Activated CD8-positive, alpha-beta memory T cell treated with anti-CD3 and anti-CD28 coated beads, Interleukin-2, amount 50 U/mL, for 48 hours (primary cell): ENCODE measurements at places on chromosomes 4 and X.

DNA sequence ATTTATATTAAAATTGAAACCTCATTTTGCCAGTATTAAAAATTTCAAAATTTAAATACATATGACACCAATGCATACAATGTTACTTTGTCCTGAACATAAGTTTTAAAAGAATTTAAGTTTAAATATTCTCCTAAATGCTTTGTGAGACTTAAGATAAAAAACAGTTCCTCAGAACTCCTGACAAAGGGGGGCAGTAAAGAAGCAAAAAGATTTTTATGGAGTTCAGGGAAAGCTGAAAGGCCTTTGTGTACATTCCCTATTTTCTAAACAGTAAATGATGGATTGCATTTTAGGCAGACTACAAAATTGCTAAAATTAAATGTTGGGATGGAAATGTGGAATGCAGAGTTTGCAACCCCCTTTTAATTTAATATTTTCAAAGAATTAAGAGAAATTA, 81.7 kb downstream of the SNCA start:
- DNase-seq, result no peak

GRCh38 chr4:77801260-77801608, 17.9 kb downstream of the CNOT6L start:
- DNase-seq, result no peak

DNA sequence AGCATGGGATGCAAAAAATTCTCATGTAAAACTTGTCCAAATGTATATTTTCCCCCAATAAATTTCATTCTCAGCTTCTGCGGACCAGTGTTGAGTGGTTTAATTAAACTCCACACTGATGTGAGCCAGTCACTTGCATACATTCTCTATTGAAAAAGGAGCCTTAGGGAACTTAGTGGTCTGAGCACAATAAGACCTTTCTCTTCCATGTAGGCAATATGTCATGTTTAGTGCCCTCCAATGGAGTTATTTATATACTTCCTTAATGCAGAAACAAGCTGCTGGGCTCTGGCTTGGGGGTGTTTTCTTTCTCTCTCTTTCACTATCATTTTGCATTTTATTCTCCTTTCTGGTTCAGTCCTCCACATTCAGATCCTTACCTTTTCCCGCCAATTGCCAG, 196.9 kb downstream of the ANAPC10 start:
- DNase-seq, result no peak

DNA sequence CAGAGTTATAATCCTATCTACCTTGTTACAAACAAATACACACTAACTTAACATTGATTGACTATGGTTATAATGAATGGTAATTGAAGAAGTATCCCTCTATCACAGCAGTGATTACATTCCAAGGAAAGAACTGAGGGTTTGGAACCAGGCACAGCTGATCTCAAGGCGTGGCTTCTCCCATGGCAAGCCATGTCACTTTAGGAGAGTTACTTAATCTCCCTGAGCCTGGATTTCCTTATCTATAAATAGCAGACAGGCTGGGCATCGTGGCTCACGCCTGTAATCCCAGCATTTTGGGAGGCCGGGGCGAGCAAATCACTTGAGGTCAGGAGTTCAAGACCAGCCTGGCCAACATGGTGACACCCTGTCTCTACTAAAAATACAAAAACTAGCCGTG, 25.6 kb downstream of the SORBS2 start:
- DNase-seq, result no peak

GRCh38 chr4:17195461-17196275, 297.2 kb upstream of the LDB2 start:
- no peak for DNase-seq

- no peak for DNase-seq
Observed at GRCh38 chrX:8897259-8897658, 96.1 kb upstream of the FAM9A start.

- no peak for DNase-seq
Observed at GRCh38 chrX:53195401-53195800, 29.6 kb downstream of the KDM5C start.

DNA sequence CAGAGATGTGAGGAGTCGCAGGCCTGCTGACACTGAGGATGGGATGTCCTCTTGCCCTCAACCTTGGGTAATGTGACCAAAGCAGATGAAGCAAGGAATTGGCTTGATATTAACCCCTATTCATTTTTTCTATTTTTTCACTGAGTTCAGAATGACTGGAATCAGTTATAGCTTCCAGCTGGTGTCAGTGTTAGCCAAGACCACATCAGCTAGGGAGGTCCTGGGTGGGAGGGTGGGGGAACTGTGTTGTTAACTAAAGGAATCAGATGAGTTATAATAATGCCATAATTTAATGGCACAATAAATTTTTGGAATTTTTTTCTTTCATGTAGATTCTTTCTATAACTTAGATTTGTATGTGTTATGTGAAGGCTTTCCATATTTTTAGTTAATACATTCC, 91.9 kb downstream of the EGF start:
- DNase-seq, result no peak

GRCh38 chrX:133965321-133965720, 20.1 kb downstream of the GPC3 start:
- no peak for DNase-seq

- no peak for DNase-seq
Observed at GRCh38 chrX:150655788-150656187, 37.4 kb upstream of the MTMR1 start.

- DNase-seq, result no peak
Observed at GRCh38 chr4:170008371-170008770, 17.8 kb downstream of the MFAP3L start.

GRCh38 chr4:6252051-6252450, 17.6 kb upstream of the WFS1 start:
- no peak for DNase-seq

DNA sequence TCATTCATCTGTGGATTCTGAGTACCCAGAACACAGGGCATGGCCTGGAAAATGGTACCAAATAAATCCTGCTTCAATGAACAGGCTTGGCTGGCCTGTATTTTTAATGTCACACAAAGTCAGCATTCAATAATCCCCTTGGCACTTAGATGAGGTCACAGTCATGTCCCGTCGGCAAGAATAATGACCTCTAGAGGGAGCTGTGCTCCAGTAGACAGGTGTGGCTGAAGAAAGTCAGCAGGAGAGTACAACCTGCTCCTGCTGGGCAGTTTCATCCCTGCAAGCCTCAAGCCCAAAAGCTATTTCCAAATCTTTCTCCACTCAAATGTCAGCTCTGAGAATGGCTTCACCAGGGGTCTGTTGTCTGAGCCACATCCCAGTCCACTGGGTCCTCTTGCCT, 404.0 kb upstream of the F9 start:
- DNase-seq, result no peak

DNA sequence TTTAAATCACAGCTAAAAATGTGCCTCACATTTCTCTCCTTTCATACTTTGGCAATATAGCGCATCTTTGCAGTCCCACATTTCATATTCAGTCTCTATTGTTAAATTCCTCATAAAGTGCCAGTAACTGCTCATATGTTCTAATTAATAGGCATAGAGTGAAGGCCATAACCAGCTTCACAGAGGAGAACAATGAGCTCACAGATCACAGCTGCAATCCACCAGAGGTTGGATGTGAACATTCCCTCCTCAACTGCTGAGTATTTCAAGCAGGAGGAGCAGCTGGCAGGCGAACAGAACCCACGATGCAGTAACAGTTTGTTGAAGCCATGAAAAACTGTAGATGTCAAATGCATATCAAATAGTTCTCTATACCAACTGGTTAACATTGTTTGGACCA, 2088.7 kb upstream of the AGA start:
- DNase-seq, result no peak

- no peak for DNase-seq
Observed at GRCh38 chrX:106898462-106898861, 4.7 kb downstream of the RIPPLY1 start.

DNA sequence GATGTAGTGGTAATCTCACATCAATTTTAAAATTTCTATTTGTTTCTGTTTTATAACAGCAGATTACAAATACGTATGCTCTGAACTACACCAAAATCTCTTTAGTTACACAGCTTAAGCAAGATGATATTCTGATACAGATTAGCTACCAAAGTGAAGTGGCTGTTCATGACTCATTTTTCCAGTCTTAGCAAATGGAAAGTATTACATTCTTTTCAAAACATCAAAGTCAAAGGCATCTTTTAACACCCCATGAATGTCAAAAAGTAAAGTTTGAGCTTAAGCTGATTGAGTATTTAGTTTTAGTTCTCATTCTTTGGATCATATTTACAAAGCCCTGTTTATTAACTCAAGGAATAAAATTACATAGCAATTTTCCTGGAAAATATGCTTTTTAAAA, 6.6 kb upstream of the HPGDS start:
- DNase-seq, result no peak

DNA sequence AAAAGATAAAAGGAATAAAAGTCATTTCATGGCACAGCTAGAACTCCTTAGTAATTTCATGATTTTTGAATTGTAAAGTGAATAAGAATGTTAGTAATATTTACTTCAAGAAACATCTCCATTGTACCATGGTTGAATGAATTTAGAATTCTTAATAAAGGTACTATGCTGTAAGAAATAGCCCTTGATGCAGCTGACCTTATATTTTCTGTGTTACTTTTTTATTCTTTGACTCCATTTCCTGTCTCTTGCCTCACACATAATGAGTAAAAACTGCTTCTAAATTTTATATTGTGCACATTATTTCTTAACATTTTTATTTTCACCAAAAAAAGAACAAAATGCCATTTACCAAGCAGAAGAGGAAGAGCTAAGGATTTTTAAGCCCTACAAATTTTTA, 81.9 kb upstream of the PDHA2 start:
- no peak for DNase-seq

- no peak for DNase-seq
Observed at GRCh38 chr4:172596206-172596605, 572.4 kb upstream of the GALNT7 start.

DNA sequence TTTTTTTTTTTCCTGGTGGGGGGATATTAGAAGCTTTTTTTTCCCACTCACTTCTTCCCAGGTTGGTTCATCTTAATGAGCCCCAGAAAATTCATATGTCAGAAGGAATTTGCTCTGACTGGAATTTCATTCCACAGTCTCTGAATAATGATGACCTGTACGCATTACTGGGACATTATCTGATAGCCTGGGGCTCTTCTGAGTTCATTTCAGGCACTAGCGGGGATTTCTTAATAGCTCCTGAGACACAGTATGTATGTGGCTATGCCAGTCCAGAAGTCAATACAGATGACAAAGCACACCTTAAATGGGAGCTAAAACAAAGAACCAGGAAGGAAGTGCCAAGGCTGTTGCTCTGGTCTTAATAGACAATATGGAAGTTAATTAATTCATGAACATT, 295.2 kb upstream of the IGFBP7 start:
- DNase-seq, result no peak

GRCh38 chrX:43718546-43718945, 62.4 kb downstream of the MAOA start:
- no peak for DNase-seq

DNA sequence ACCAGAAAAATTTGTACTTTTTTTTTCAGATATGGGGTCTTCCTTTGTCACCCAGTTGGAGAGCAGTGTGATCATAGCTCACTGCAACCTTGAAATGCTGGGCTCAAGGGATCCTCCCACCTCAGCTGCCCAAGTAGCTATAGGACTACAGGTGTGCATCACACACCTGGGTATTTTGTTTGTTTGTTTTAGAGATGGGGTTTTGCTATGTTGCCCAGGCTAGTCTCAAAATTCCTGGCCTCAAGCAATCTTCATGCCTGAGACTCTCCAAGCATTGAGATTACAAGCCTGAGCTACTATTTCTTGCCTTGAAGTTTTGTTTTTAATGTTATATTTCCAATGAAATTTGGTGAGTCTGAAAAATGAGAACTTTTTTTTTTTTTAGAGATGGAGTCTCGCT, 847.8 kb downstream of the TRIML1 start:
- DNase-seq, result no peak

GRCh38 chr4:110124711-110125110, 73.7 kb downstream of the ELOVL6 start:
- DNase-seq, result no peak

DNA sequence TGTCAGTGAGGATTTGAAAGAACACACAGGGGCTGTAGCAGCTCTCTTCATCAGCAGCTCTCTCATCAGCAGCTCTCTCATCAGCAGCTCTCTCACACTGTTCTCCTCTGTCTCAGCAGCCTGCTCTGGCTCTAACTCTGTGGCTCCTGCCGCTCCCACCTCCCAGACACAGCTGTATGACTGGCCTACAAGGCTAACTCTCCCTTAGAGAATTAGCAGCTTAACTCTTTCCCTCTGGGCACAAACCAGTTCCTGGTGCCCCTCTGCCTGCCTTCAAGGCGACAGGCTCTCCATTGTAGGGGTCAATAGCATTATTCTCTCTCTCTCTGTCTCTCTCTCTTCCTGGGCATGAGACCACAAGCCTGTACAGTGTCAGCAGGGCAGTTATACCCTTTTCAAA, 385.6 kb upstream of the PCDH10 start:
- no peak for DNase-seq

GRCh38 chr4:14302021-14302420, 674.5 kb upstream of the BOD1L1 start:
- DNase-seq, result no peak

DNA sequence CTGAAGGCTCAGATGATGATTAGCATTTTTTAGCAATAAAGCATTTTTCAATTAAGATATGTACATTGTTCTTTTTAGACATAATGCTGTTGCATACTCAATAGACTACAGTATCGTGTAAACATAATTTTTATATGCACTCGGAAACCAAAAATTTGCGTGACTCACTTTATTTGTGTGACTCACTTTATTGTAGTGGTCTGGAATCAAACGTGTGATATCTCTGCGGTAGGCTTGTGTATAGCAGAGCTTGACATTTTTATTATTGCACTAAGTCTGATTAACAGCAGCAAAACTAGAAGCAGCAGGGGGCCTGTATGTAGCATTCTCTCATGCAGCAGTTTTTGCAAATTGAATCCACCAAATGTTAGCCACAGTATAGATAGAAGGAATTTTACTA, 119.1 kb upstream of the PRDX4 start:
- DNase-seq, result no peak

DNA sequence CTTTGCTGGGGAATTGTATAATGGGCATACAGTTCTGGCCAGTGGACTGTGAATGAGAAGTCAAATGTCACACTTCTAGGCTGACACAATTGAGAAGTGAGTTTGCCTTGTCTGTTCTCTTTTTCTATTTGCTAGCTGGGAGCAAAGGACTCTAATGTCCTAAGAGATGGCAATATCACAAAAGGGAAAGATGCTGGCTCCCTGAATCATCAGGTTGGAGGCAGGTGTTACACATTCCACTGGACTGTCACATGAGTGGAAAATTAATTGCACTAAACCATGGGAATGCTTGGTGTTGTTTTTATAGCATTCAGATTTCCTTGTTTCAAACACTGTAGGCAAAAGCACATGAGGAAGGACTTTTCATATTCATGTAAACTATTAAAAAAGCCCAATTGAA, 388.3 kb downstream of the ADAM29 start:
- DNase-seq, result no peak

- DNase-seq, result no peak
Observed at GRCh38 chr4:2667428-2667827, 88.7 kb downstream of the TNIP2 start.

GRCh38 chr4:88027611-88028608, 20.5 kb downstream of the PKD2 start:
- no peak for DNase-seq

- no peak for DNase-seq
Observed at GRCh38 chr4:148162519-148162918, 279.7 kb downstream of the NR3C2 start.

GRCh38 chr4:142815834-142816233, 30.3 kb downstream of the INPP4B start:
- no peak for DNase-seq
